Stimulated activated CD8-positive, alpha-beta memory T cell treated with anti-CD3 and anti-CD28 coated beads, Interleukin-15, amount 100 ng/mL, for 4 hours (primary cell): ENCODE measurements at places on chromosomes 13 and 19.

DNA sequence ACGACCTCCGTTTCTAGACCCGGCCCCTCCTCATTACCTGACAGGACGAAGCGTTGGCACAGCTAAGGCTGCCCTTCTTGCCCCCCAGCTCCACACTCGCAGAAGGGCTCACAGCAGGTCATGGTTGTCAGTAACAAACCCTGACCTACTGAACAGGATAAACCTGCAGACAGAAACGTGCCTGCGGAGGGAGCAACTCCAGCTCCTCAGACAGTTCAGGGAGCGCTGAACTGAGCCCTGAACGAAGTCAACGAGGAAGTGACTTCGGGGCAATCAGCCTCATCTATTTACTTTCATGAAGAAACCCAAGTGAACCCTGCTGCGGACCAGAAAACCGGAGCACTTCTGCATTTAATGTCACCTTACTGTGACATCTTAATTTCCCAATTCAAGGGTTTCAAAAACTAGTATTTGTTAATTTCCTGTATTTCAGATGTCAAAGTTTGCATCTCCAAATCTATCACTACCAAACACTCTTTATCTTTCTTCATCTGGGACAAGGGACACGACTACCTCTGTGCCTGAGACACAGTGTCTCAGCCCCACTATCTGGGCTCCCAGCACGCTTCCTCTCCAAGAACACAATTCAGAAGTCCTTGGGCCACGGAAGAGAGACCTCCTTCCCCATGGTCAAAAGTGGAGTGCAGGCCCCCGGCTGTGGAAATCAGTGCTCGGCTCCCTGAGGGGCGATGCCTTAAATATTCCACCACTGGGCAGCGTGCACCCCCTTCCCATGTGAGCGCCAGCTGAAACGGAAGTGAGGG lies 40.2 kb downstream of the CARS2 start:
- no peak for DNase-seq

GRCh38 chr13:40221460-40222201 lies 444.8 kb downstream of the FOXO1 start:
- DNase-seq: no peak

DNA sequence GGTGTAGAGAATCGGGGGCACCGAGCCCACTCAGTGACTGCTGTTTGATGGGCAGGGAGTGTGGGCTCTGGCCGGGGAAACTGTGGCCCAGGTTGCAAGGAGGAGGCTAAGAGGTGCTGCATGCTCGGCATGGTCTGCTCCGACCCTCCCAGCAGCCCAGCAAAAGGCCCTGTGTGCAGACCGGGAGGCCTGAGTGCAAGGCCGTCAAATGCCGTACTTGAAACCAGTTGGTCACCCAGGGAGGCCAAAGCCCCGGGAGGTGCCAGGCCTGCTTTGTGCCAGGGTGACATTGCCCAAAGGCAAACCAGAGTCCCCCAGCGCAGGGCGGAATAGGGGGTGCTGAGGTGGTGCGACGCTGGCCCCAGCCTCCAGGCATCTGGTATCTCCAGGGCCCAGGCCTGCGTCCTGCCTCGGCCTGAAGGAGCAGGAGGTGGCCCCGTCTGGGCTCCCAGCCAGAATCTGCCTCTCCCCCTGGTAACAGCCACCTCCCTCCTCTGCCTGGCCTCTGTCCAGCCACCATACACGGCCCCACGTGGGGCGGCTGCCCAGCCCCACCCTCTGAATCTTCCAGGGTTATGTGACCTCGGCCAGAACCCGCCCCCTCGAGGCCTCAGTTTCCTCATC lies 4.0 kb downstream of the PIK3R2 start:
- no peak for DNase-seq

- DNase-seq: no peak
Observed at GRCh38 chr13:25409938-25410337, 38.2 kb downstream of the ATP8A2 start.

DNA sequence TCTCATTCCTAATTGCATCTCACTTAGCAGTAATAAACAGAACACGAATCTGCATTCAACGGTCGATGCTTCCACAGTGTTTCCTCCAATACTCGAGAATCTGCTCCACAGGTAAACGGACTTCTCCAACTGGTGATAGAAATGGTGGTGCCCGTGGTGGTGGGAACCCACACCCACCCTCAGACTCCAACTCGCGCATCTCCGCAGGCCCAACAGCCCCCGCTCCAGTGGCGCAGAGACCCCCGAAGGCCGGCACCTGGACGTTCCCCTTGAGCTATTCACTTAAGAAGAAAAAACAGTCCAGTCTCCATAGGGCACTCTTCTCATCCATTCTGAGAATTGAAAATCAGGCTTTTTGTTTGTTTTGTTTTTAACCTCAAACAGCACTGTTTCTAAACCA lies 13.8 kb upstream of the RASA3 start:
- no peak for DNase-seq

- no peak for DNase-seq
Observed at GRCh38 chr19:29872224-29872731, 60.5 kb downstream of the CCNE1 start.

- DNase-seq: no peak
Observed at GRCh38 chr19:49690656-49691242, at the start of gene CPT1C. Gene CPT1C (plus strand): TSS chr19:49691116. CDS start chr19:49692253, 1,137 bp downstream.

DNA sequence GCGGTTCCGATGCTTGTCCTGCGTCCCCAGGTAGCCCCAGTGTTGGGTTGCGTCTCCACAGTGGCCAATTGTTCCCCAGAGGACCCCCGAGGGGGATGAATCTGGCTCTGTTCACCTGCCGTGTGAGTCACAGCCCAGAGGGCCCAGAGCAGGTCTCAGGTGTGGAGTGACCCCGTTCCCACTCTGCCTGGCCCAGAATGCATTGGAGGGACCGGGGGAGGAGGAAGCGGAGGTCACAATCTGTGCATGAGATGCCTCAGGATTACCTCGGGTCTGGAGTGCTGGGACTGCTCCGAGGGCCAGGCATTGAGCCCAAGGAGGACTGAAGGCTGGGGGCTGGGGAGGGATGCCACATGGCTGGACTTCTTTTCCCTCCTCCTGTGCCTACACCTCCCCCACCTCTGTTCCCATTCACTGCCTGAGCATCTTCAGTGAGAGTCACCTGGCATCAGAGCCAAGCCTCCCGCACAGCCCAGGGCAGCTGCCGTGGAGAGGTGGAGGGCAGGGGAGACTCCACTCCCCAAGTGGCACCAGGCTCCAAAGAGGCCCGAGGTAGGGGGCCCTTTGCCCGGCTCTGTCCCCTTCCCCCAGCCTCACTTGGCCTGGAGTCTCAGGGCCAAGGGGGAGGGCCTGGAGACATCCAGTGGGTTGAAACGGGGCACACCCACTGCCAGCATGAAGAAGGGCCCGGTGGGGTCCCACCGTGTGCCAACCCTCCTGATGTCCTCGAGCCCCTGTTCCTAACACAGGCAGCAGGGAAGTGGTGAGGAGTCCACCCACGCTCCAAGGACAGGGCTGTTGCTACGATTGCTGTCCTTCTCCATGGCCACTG lies 81.1 kb downstream of the CHST8 start:
- DNase-seq: no peak

DNA sequence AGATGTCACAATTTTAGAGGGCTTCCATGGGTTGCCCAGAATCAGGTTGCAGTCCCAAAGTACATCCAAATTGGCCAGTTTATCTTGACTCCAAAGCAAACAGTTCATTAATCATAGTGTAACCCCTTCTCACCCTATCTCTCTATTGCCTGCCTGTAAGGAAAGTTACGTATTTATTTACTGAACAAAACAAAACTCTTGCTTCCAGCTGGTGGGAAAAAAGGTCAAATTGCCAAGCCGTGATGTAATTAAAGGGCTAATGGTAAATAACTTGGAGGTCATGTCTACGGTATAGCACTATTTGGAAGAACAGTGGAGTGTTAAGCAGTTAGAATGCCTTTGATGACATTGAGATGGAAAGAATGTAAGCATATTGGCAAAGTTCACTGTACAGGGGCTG lies 214.0 kb downstream of the DLEU7 start:
- DNase-seq: no peak

DNA sequence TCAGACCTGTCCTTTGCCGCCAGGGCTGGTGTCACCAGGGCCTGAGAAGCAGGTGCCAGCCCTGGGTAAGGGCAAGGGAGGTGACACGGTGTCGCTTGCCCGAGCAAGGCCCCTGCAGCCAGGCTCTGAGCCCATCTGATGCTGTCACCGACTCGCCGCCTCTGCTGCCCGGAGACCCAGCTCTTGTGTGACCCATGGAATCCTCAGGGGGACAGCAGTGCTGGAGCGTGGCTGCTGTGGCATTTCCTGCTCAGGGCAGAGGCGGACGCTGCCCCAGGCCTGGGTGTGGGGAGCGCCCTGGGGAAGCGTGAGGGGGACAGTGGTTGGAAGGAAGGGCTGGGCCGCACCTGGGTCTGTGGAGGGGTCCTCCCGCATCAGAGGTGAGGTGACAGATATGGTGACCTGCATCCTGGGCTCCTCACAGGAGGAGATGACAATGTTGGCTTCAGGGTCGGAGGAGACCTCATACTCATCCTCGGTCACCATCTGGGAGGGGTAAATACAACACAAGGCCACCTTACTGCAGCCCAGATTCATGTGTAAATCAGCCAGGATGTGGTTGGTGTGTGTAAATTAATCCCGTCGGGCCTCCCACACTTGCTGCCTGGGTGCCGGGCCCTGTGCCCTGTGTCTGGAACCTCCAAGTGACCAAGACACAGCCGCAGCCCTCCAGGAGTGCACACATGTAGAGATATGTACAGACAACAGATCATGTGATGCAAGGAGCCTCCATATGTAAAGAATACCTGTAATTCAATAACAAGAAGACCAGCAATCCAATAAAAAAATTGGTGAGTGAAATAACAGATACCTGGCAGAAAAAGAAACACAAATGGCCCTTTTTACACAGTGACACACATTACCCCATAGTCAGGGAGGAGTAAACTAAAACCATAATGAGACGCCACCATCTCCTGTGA lies 27.6 kb upstream of the MATK start:
- DNase-seq: no peak
